ENCODE measurements at places on chromosomes 2 and 18.

DNA sequence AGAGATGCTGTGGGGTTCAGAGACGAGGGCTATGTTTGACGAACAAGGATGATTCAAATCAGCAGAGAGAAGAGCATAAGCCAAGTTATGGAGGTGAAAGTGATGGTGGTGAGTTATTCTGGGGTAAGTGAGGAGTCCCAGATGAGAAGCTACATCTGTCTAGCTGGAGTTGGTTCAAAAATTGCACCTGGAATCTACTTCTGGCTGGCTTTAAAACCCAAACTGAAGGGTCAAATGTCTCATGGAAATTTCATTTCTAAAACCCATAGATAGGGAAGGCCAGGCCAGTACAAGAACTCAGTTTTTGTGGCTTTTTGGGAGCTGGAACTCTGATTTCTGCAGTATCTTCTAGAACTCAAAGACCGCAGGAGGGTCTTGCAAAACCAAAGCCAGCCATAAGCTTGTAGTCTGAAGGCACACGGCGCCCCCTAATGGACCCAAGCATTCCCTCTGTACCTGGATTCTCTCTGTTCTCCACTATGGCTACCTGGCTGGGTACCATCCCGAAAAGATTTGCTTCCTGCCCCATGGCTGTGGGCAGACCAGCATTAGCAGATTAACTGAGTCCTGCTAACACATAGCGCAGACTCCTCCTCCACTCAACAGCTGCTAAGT is 229.1 kb upstream of the SLC14A2 start:
- peak; percentile 28 for DNase-seq

GRCh38 chr2:85861650-85862049 is 27.1 kb downstream of the ST3GAL5 start:
- no peak for DNase-seq

- DNase-seq, result no peak
Observed at GRCh38 chr2:232687382-232688160, 9.6 kb upstream of the GIGYF2 start.

DNA sequence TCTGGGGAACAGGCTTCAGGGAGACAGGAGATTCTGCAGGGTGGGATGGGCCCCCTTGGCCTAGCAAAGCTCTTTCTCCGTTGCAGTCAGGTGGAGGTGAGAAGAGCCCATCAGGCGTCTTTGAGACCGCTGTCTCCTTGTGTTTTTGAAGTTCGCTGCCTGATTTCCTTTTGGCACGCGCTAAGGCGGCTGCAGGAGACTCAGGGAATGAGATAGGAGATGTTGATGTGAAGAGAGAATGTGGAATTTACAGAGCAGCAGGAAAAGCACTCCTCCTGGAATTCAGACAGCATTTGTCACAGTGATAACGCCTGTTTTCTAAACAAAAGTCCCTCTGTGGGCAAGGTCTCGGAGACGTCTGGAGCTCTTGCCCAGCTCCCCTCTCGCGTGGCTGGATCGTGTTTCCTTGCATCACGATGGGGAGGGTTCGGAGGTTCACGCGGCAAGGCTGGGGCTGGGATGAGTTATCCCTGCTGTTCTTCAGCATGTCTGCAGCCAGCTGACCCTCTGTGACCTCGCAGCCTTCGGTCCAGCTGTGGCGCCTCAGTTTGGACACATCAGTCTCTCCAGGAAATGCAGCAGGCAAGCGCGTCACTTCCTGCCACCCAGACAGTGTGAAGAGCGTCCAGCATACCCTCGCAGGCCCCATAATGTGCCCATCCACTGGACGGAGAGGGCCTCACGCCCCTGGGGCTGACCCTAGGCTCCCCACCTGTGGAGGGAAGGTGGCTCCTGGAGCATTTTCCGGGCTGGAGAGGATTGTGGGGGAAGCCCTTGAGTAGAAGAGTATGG is 30.2 kb downstream of the GLI2 start:
- DNase-seq, result peak; percentile 31

DNA sequence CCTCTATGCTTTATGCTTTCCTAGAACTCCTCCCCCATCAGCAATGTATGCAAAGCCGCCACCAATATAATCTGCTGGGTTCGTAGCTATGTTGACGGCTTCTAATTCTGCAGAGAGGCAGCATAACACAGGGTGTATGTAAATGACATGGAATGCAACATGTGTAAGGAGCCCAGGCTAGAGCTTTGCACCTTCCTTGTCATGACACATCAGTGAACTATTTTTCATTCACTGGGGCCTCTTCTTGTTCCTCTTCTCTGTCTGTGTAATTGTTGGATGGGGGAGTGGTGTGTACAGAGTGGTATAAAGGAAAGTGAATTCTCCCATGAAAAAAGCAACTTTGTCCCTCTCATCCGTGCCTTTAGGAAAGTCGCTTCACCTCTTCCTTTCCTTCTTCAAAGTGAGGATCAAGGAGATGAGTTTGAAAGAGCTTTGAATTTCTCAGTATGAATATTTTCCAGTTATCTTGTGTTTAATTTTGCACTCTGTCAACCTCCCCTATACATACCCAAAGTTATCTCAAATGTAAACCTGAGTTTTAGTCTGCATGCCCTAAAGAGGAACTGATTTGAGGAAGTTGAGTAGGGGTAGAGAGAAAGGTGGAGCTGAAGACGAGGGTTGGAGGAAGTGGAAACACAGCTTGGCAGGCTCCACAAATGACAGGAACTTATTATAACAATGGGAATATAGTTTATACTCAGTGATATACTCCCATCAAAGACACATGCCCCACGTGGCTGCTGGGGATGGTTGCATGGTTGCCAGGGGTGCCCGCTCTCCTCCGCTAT is 74.9 kb upstream of the ARL4C start:
- no peak for DNase-seq

GRCh38 chr2:65402323-65402722 is 30.1 kb downstream of the SPRED2 start:
- no peak for DNase-seq

- no peak for DNase-seq
Observed at GRCh38 chr2:9327873-9328352, 95.4 kb downstream of the ITGB1BP1 start.

- DNase-seq, result no peak
Observed at GRCh38 chr2:23149777-23150176, 235.2 kb upstream of the KLHL29 start.

DNA sequence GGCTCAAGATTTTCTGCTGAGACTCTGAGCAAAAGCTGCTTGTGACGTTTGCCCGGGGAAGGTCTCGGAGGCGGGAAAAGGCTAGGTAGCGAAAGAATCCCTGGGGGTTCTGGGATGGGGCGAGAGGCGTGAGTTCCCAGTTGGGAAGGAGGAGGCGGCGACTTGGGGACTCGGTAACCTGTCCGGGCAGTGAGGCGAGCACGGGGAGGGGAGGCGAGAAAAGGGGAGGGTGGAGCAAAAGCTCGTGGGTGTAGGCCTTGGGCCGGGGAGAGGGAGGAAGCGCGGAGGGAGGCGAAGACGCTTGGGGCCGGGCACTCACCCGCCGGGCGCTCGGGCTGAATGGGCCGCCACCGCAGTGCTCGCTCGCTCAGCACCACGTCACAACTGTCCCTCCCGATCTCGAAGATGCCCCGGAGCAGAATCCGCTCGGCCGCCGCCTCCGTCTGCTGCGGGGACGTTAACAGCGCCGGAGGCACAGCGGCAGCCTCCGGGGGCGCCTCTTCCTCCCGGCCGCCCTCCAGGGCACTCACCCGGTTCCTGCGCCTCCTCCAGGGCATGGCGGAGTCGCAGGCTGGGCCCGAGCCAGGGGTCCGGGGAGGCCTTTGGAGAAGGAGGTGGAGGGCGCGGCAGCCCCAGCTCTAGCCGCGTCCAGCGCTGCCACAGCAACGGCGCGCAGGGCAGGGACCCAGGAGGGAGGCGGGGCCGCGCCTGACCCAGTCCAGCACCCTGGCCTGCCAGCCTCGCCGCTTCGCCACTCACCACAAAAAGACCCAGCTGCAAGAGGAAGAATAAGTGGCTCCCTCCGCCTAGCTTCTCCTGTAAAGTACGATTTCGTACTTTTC is at the start of gene CERKL:
TSS of gene CERKL (minus strand) at position 656 of the 842 bp plus-strand sequence. CDS start at position 557, 99 bp downstream.
- peak; percentile 9 for DNase-seq

DNA sequence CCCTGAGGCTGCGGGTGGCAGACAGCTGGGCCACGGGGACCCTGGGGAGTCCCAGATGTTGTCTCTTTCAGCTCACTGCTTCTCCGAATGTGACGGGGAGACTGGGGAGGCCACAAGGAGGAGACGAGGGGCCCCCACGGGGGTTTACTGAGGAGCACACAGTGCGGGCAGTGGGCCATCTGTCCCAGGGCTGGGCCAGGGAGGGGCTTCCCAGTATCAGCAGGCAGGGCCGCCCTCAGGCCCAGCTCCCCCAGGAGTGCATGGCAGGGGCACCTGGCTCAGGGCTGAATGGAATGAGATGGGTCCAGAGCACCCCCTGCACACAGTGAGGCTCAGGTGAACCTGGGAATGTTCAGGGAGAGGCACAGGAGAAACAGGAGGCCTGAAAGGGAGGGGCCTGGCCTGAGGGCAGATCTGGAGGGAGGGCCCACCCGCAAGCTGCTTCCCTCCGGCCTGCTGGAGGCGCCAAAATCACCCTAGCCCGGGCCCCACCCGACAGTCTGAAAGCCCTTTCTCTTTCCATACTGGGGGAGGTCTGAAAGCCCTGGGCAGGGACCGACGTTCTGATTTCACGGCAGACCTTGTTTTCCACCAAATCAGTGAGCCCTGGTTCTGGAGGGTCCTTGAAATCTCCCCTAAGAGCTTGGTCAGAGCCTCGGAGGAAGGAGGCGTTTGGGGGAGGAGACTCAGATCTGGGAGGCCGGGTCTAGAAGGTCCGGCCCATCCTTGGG is 35.5 kb upstream of the PTMA start:
- peak; percentile 48 for DNase-seq

- no peak for DNase-seq
Observed at GRCh38 chr18:68604256-68604655, 110.7 kb downstream of the TMX3 start.

- DNase-seq, result no peak
Observed at GRCh38 chr2:16494836-16495508, 170.7 kb downstream of the CYRIA start.

GRCh38 chr2:60483401-60483800 is 70.1 kb downstream of the BCL11A start:
- DNase-seq, result no peak

GRCh38 chr2:190311893-190312634 is 7.6 kb downstream of the HIBCH start:
- DNase-seq, result no peak

GRCh38 chr2:152694161-152694661 is 23.1 kb downstream of the PRPF40A start:
- no peak for DNase-seq

DNA sequence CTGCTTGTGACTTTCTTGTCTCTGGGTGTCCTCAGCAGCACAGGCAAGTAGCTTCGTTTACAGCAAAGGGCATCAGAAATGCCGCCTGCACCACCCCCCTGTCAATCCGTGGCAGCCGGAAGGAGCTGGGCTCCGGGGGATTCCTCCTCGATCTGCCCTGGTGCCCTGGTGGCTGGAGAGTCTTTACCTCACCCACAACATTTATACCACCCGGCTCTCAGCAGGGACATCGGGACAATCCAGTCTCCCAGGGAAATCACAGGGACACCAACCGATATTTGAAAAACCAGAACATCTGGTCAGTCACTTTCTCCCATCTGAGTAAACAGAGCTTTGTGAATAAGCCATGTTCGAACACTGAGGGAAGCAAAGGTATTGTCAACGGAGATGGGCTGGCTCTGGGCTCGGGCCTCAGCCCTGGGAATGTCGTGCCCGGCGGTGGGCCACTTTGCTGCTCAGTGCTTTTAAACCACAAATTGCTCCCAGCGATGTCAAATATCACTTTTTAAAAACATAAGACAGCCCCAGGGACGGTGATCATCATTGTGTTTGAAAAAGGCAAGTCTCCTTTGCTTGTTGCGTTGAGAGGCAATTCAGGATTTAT is 210.0 kb upstream of the SALL3 start:
- no peak for DNase-seq

GRCh38 chr2:66013456-66013855 is 421.5 kb upstream of the MEIS1 start:
- DNase-seq, result no peak
